Activated T-helper 2 cell treated with anti-CD3 and anti-CD28 coated beads, Interferon-gamma antibody, Interleukin-2, Interleukin-4, amounts not matched to agents 10 μg/mL and 5 μg/mL and 100 μg/mL, durations not matched to agents 14 hours and 24 hours and 36 hours (primary cell): ENCODE measurements at places on chromosomes 1 and 21. TPM values are rescaled to one million over a fixed set of nuclear protein-coding genes. Genes with fewer than 3 reads are reported as not detected.

Gene OXCT2
- 5.5 and 5.6 TPM in 2 replicates for total RNA-seq

Gene OLIG2
- not detected in 2 replicates for total RNA-seq

Gene FLG2
- not detected in 2 replicates for total RNA-seq

Gene OVAAL
- total RNA-seq: not detected in 2 replicates

Gene LCE3D
- total RNA-seq: not detected in 2 replicates

Gene CA6
- 0.37 and 0.41 TPM in 2 replicates for total RNA-seq

DNA sequence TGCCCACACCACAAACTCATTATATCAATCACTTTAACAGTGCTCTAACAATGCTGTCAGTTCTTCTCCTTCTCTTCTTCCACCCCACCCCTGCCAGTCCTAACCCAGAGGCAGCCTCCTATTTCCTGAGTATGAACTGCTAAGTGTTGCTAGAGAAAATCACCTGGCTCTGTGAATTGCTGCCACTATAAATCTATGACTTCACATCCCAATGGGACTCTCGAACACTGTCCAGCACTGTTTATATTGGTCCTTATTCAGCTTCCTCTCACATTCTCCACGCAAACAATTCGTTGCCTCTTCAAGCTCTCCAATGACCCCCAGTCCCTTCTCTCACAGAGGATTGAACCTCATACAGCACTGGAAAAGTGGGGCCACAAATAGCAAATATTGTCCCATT lies 27.0 kb upstream of the USH2A start:
- H3K27ac ChIP-seq: no peak overlapping the region
- H3K4me3 ChIP-seq: no peak overlapping the region
- DNase-seq: no peak
- no peaks in the 10 kb centered on the region for H3K27me3 ChIP-seq

DNA sequence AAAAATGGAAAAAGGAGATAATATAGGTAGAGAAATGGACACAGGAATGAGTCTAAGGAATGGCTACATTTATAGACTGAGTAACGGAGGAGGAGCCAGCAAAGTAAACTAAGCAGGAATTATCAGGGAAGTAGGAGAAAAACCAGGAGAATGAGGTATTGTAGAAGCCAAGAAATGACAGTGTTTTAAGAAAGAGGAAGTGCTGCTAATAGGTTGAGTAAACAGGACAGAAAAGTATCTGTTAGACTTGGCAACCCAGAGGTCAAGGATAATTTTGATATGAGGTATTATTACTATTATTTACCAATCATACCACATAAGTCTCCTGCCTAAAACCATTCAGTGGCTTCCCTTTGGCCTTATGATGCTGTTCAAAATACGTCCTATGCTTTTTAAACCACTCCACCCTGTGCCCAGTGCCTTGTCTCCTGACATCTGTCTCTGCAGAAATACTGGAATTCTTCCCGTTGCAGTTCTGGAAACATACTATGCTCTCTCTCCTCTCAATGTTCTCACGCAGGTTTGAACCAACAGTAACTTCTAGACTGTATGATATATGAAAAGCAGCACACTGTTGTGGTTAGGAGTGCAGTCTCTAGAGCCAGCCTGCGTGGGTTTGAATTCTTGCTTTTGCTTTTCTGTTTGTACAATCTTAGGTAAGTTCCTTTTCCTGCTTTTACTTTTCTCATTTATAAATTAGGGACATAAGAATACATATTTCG lies 24.6 kb upstream of the NEK7 start:
- peaks cover 18% of the 10 kb centered on the region for H3K4me1 ChIP-seq
- no peak for DNase-seq
- H3K27ac ChIP-seq: no peak overlapping the region
- no peaks in the 10 kb centered on the region for H3K36me3 ChIP-seq
- H3K4me3 ChIP-seq: no peak overlapping the region

DNA sequence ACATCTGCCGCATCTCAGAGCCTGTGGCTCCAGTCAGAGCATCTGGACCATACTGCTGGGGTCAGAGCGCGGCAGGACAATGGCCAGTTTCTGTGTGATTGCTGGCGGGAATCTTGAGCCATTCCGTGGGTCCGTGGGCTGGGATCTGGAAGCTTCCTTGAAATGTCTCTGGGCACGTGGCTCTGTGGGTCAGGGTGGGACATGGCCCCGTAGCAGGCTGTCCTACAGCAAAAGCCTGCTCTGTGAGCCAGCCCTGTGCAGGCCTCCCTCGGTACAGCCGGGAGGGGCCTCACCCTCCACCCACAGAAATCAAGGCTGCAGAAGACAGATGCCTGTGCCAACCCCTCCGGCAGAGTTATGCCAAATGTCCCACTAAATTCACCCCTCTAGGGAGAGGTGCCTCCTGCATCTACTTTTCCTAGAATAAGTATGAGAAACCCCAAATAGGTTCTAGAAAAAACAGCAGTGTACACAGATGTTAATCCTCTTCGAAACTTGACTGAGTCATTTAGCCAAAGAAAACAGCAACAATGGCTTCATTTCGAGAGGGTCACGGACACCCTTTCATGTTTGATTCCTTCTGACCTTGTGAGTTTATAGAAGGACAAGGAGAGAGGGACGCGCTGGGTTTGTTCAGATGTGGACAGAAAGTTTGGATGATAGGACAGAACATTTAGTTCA lies 27.8 kb downstream of the COL18A1 start:
- DNase-seq: no peak
- H3K27me3 ChIP-seq: no peaks in the 10 kb centered on the region
- H3K36me3 ChIP-seq: no peaks in the 10 kb centered on the region
- H3K27ac ChIP-seq: no peak overlapping the region

GRCh38 chr1:54854381-54855020 lies 32.5 kb downstream of the DHCR24 start:
- no peaks in the 10 kb centered on the region for H3K27me3 ChIP-seq
- no peak overlapping the region for H3K4me3 ChIP-seq
- peaks cover 86% of the 10 kb centered on the region for H3K36me3 ChIP-seq
- no peak overlapping the region for H3K27ac ChIP-seq
- DNase-seq: no peak

GRCh38 chr1:29984166-29984861 lies 739.1 kb downstream of the MATN1 start:
- H3K36me3 ChIP-seq: no peaks in the 10 kb centered on the region
- no peak overlapping the region for H3K4me3 ChIP-seq
- no peak for DNase-seq
- no peak overlapping the region for H3K27ac ChIP-seq
- H3K27me3 ChIP-seq: no peaks in the 10 kb centered on the region

DNA sequence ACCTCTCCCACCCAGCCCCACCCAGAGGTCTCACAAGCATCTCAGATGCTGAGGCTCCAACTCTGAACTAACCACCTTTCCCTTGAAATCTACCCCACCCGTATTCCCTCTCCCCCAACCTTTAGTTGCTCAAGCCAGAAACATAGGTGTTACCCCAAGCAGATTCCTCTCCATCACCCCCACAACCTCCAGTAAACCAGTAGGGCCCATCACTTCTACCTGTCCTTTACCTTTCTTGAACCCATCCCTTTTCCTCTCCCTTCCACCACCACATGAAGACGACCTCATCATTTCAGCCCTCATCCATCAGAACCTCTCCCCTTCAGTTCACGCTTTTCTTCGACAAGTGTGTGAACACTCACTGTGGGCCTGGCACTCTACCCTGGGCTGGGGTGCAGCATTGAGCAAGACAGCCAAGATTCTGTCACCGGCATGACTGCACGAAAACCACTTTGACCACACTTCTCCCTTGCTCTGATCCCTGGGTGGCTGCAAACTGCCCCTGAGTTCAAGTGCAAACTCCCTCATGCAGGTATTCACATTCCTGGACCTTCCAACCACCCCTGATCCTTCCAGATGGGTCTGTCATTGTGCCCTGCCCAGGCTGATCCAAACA lies 65.5 kb upstream of the LAPTM5 start:
- no peaks in the 10 kb centered on the region for H3K36me3 ChIP-seq
- no peak overlapping the region for H3K4me3 ChIP-seq
- no peak for DNase-seq

DNA sequence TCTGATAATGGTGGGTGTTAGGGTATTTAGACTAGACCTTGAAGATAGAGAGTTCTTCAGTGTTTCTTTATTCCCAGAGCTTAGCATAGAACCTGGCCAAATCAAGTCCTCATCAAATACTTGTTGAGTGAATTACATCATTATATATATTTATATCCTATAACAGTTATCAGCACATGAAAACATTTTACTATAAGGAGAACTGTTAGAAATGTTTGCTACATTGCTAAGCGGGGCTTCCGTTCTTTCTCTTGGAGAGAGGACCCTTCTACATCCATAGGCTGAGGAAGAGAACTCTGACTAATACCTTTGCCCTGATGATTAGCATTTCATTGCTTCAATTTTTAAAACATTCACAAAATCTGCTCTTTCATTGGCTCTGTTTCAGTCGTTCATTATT lies 66.5 kb upstream of the NBL1 start:
- peaks cover 21% of the 10 kb centered on the region for H3K27me3 ChIP-seq
- H3K27ac ChIP-seq: no peak overlapping the region
- H3K4me1 ChIP-seq: peaks cover 11% of the 10 kb centered on the region
- no peak overlapping the region for H3K4me3 ChIP-seq

DNA sequence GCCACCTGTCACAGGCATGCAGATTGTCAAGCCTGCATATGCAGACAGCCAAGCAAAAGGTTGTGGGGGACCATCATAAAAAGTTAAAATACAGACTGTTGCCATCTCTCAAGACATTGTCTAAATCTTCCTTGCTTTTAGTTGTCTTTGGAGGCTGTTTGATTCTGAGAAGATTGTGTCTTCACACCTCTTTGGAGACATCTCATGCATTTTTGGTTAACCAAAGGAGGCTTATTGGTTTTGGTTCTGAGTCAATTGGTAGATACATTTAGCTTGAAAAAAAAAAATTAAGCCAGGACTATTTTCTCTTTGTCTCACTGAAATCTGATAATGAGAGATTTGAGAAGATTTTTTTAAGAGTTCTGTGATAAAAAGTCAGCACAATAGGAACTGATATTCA lies 217.6 kb downstream of the LYPLAL1 start:
- H3K4me1 ChIP-seq: peaks cover 9% of the 10 kb centered on the region
- DNase-seq: no peak
- H3K4me3 ChIP-seq: no peak overlapping the region
- H3K27ac ChIP-seq: no peak overlapping the region

- peaks cover 38% of the 10 kb centered on the region for H3K36me3 ChIP-seq
- no peaks in the 10 kb centered on the region for H3K27me3 ChIP-seq
- H3K27ac ChIP-seq: peak overlapping the region; percentile 97
- peaks cover 30% of the 10 kb centered on the region for H3K4me1 ChIP-seq
- peak overlapping the region; percentile 95 for H3K4me3 ChIP-seq
Measured at GRCh38 chr1:62437273-62437940, 558 bp downstream of the USP1 start.

- no peak for DNase-seq
- H3K4me1 ChIP-seq: no peaks in the 10 kb centered on the region
- peaks cover 11% of the 10 kb centered on the region for H3K27me3 ChIP-seq
- H3K36me3 ChIP-seq: no peaks in the 10 kb centered on the region
Measured at GRCh38 chr1:58869638-58870297, 85.9 kb upstream of the JUN start.
